ENCODE measurements at places on chromosomes 7 and 10.

DNA sequence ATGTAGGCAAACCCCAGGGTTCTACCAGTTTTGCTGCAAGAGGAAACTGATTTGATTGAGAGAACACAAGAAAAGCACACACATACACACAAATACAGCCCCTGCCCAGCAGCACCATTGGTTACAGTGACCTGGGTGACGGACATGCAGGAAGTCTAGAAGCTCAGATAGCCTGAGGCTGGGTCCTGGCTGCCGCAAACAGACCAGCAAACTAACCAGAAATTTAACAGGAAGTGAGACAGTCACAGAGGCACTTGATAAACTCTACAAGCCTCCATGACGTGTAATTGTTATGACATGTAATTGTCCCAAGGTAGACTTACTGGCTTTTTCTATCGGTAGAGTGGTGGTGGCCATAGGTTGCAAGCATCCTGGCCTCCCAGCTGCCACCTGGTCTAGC is 58.9 kb downstream of the PRKAR2B start:
- DNase-seq: no peak

DNA sequence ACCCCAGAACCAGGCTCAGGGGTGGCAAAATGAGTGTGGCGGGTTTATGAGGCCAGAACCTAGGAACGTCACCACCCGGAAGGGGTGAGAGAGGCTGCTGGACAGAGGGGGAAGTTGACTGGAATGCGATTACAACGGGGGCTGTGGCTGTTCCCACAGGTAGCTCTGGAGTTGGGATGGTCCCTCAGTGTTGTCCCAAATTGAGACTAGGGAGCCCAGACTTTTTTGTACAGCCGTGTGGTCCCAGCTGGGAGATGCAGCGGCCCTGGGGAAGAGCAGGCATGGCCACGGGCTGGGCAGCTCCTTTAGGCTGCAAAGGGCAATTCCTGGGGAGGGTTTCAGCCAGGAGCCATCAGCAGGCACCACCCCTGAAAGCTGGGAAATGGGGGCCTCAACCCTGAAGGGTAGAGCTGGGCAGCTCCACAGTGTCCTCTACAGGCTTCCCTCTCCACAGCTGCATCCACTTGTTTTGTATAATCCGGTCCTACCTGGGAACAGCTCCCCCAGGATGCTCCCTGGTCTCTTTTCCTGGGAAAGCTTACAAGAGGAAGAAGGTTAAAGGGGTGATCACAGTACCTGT is 11.0 kb upstream of the GDF10 start:
- no peak for DNase-seq

GRCh38 chr10:29141761-29142160 is 147.1 kb upstream of the LYZL1 start:
- no peak for DNase-seq

- no peak for DNase-seq
Measured at GRCh38 chr7:154475864-154476263, 423.7 kb downstream of the DPP6 start.

DNA sequence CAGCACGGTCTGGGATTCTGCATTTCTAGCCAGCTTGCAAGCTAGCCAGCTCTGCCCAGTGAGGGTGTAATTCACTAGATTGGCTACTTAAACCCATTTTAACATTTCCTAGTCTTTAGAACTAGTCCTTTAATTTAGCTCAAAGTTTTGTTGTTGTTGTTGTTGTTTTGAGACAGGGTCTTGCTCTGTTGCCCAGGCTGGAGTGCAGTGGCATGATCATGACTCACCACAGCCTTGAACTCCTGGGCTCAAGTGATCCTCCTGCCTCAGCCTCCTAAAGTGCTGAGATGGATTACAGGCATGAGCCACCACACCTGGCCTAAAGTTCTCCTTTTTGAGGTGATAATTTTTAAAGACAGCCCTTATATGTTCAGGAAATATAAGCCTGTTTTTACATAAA is 94.1 kb downstream of the BMPR1A start:
- no peak for DNase-seq

DNA sequence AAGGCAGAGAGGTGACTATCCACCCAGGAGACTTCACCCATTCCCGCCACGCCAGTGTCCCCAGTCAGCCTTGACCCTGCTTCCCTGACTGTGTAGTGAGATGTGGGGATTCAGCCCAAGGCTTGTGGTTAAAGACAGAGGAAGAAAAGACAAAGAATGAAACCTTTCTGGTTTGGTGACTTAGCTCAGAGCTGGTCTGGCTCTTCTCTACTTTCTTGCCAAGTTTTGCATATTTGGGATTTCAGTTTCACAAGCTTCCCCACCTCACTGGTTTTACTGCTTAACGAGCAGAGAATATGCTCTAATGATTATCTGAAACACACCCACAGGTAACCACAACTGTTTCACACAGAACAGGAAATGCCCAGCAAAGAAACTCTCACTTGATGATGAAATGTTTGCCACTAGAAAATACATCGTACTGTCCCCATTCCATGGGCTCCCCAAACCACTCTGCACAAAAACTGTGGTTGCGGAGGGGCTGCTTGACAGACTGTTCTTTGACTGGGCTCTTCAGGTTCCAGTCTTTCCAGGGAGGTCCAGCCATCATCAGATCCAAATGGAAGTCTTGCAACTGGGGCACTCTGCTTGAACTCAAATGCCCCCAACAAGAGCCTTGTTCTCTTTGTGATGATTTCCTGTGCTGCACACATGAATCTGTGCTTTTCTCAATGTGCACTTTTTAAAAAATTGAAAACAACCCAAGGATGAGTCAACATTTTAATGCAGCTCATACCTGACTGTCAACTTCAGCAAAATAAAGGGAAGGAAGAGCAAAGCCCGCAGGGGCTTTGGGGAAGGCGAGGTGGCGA is 95.5 kb downstream of the CTBP2 start:
- no peak for DNase-seq

- DNase-seq: no peak
Measured at GRCh38 chr7:8152489-8153192, 109.3 kb downstream of the ICA1 start.

- DNase-seq: no peak
Measured at GRCh38 chr7:95095966-95096540, 188.7 kb downstream of the PPP1R9A start.

DNA sequence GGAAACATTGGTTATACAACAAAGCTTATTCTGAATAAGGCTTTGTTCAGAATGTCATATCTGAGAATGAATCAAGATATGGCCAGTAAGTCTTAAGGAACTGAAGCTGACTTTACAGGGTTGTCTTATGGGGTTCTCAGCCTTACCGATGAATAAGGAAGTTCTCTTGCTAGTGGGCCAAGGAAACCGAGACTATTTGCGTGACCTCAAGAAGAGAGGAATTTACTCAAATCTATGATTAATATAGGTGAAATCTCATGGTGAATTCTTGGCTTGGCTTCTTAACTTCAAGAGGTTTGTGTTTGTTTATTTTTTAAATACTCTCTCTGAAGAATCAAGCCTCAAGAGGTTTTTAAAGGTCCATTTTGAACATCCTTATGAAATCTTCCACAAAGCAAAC is 4.7 kb upstream of the MRLN start:
- DNase-seq: no peak

GRCh38 chr7:142873281-142873784 is 12.2 kb downstream of the TRPV6 start:
- no peak for DNase-seq

- DNase-seq: no peak
Measured at GRCh38 chr10:120833222-120833928, 17.8 kb upstream of the WDR11 start.

- DNase-seq: no peak
Measured at GRCh38 chr10:91512458-91512857, 102.3 kb downstream of the HECTD2 start.

DNA sequence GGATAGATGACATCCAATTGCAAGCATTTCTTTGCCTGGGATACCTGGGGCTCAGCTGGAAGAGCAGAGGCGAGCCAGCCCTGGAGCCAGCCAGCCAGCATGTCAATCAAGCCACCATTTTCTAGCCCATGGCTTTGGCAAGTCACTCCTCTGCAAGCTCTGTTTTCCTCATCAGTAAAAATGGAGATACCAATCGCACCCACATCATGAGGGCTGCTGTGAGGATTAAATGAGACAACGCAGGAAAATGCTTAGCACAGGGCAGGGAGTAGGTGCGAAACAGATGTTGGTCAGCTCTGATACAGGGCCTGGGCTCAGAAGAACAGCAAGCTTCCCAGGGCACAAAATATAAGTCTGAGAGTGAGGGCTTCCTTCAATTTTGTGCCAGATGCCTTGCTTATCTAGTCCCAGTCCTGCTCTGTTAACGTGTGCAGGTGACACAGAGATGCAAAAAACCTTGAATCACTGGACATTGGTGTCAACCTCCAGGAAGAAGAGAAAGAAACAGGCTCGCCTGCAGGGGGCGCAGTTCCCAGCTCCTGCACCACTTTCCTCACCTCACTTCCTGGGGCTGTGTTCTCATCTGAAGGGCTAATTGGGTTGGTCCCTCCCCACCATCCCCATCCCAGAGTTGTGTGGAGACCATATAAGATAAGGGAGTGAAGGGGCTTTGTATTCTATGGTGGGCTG is 72.8 kb upstream of the CACUL1 start:
- DNase-seq: no peak

GRCh38 chr10:42975558-42976340 is 101.1 kb upstream of the RET start:
- no peak for DNase-seq

GRCh38 chr10:124044143-124044862 is 49.1 kb downstream of the CHST15 start:
- DNase-seq: no peak

- no peak for DNase-seq
Measured at GRCh38 chr7:81993186-81993585, 223.3 kb upstream of the HGF start.

DNA sequence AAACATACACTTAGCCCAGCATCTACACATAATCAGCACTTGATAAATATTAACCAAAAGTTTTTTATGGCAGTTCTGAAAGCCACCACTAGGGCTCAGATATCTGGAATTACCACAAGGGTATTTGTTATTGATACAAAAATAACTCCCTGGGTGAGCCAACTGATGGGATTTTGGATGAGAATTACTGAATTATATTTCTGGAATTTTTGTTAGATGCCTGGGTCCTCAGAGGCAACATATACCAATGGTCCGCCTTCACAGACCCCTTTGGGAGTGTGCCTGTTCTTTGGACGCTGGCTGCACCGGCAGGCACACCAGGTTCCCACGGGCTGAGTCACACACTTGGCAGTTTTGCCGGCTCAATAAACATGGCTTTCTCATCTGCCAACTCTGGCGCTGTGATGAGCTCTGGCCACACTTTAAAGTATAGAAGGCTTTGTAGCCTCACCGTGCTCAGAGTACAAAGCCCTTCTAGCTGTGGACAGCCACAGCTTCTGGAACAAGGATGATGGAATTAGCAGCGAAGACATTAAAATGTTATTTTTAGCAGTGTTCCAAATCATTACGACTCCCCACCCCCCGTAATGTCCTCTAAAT is 24.5 kb upstream of the EEPD1 start:
- peak; percentile 61 for DNase-seq

DNA sequence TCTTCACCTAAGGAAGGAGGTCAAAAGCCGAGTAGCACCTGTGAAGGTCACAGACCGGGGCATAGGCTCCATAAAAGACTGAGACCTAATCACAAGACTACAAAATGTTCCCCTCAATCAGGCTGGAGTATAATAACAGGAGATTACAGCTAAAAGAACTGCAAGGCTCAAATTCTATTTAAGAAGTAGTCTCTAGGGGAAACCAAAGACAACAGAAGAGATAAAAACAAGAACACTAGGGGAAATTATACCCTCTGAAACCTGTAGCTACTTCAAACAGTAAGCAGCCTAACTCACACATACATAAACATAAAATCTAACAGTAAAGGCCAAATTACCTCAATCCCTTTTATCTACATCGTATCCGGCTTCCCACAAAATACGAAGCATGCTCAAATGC is 38.3 kb downstream of the LMBR1 start:
- DNase-seq: no peak

DNA sequence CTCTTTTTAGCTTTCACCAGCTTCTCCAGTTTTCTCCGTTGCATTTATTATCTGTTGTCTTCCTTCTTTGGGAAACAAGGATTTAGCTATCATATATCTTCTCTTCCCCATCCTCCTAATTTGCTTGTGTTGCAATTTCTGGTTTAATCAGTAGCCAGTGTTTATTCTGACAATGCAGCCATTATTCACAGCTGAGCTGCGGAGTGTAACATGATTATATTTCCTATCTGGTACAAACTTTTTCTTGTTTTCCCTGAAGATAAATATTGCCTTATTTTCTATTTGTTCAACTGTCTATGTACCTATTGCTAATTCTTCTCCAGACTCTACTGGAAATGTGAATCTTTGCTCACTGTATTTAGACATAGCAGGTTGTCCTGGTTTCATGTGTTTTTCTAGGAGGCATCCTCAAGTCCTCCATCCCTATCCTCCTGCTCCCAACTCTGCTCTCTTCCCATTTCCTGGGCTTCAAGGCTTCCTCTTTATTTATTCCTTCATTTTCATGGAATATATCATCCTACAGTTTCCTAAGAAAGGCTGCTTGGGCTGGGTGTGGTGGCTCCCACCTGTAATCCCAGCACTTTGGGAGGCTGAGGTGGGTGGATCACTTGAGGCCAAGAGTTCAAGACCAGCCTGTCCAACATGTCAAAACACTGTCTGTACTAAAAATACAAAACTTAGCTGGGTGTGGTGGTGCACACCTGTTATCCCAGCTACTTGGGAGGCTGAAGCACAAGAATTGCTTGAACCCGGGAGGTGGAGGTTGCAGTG is 72.4 kb upstream of the KDM7A start:
- DNase-seq: no peak

DNA sequence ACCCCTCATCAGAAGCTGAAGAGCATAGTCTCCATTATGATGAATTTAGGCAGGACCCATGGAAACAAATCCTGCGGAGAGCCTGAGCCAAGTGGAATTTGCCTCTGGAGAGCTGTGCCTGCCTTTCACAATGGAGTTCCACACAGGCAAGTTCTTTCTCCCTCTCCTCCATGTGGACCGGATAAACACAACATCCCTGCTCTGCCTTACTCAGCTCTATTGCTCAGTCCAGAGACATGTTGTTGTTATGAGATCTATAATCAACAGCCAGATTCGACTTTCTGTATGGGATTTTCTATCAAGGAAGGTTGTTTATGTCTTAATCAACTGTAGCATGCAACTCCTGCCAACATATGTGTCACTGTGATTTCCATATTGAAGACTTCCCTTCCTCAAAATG is 59.5 kb upstream of the ELMO1 start:
- DNase-seq: no peak

GRCh38 chr7:33040803-33041516 is 21.6 kb downstream of the NT5C3A start:
- no peak for DNase-seq

DNA sequence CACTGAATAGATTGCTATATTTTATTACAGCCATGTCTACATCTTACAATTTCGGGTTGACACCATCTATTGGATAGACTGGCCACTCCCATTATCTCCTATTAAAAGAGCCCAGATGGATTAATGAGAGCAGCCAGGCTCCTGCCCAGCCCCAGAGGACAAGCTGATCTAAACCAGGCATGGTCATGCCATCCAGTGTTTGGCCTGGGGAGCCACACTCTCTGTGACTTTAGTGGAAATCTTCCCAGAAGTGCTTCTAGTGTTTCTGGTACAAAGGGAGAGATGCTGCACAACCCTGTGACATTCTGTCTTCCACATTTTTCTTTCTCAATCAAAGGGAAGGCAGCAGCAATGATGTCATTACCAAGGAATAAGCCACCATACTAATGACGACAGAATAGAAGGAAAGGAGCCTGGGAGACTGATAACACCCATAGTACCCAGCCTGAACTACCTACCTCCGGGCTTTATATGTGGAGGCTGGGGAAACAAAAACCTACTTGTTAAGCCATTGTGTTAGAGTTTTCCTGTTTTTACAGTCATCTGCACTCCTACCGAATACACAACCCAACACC is 5.0 kb downstream of the NEBL start:
- DNase-seq: no peak

- DNase-seq: no peak
Measured at GRCh38 chr10:63666836-63667383, 145.7 kb downstream of the REEP3 start.

Data from COR-L47 (cell line).